Fibroblast of lung (primary cell): ENCODE measurements at places on chromosomes 4 and X. TPM values are rescaled to one million over a fixed set of nuclear protein-coding genes. Genes with fewer than 3 reads are reported as not detected.

Gene CFI
- total RNA-seq = 10.2 and 36.0 TPM in 2 replicates

Gene UGT2A1
- total RNA-seq = not detected in 2 replicates

Gene FAM47A
- total RNA-seq = not detected in 2 replicates

Gene RGN
- total RNA-seq = 15.4 and 23.8 TPM in 2 replicates

Gene SULT1E1
- not detected in 2 replicates for total RNA-seq

Gene CT45A1
- total RNA-seq = not detected in 2 replicates

Gene DOK7
- total RNA-seq = under 0.01 and 0.17 TPM in 2 replicates

Gene GAGE2A
- not detected in 2 replicates for total RNA-seq

Gene FOXR2
- total RNA-seq = not detected in 2 replicates

Gene KLHL4
- 2.1 and 3.5 TPM in 2 replicates for total RNA-seq

Gene FAT4
- total RNA-seq = 9.0 and 17.8 TPM in 2 replicates

Gene SGMS2
- total RNA-seq = 63.7 and 70.4 TPM in 2 replicates

Gene NDUFB11
- total RNA-seq = 55.0 and 72.7 TPM in 2 replicates
